Heart left ventricle (tissue), 16 donors: ENCODE measurements at places on chromosomes 16 and 17. TPM values are rescaled to one million over a fixed set of nuclear protein-coding genes. Genes with fewer than 3 reads are reported as not detected.

DNA sequence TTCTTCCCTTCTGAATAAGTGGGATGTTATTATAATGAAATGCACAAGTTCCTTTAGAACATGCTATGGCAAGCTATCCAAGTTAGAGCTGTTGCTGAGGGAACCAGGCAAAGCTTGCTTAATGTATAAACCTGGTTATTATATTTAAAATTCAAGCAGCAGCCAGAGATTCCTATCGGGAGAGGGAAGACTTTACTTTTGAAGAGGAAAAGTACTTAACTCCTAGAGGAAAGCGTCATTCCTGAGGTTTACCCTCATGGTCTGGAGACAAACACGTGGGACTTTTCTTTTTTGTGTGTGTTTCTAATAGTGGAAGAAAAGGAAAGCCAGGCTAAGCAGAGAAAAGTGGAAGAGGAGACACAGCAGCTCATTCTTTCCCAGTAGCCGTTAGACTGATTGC is 39.9 kb upstream of the MYH10 start:
- H3K4me3 ChIP-seq = no peak overlapping the region
- DNase-seq = no peak
- H3K4me1 ChIP-seq = no peaks in the 10 kb centered on the region
- no peaks in the 10 kb centered on the region for H3K36me3 ChIP-seq

GRCh38 chr17:39018267-39019134 is 51.3 kb upstream of the FBXO47 start:
- no peaks in the 10 kb centered on the region for H3K36me3 ChIP-seq
- H3K27me3 ChIP-seq = no peaks in the 10 kb centered on the region

GRCh38 chr17:40846515-40847144 is 20.4 kb downstream of the KRT12 start:
- H3K4me3 ChIP-seq = no peak overlapping the region
- no peaks in the 10 kb centered on the region for H3K27me3 ChIP-seq
- H3K27ac ChIP-seq = no peak overlapping the region
- no peaks in the 10 kb centered on the region for H3K4me1 ChIP-seq
- no peak for DNase-seq

DNA sequence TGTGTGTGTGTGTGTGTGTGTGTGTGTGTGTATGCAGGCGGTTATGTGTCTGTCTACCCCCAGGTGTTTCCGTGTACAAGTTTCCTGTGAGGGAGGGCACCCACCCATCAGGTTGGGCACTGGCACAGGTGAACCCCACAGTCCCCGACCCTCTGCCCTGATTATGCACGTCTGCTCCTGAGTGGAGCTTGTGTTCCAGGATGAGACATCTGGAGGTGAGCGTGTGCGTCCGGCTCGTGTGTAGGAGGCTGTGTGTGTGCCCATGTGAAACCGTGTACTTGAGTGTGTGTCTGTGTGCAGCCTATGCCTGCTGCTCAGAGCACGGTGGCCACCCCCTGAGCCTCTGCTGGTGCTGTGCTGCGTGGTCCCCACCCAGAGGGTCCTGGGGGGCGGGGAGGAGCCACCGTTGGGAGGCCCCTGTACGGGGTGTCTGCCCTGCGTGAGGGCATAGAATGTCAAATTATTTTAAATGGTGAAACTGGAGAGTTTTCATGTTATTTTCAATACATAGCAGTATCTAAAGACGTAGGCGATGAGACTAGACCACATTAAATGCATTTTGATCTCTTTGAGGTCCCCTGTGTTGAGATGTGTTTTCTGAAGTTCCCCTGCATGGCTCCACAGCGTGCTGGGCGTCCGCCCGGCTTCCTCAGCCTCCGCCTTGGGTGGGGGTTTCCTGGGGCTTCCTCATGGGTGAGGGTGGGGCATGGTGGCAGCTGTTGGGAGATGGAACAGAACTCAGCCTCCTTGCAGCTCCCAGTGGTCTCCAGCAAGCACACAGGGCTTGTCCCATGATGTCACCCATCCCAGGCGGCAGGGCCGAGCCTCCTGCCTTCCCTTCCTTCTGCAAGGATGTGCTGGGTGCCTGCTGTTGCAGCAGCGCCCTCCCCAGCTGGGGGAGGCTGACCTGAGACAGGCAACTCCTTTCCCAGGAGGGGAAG is 43.4 kb downstream of the KCNJ12 start:
- H3K36me3 ChIP-seq = no peaks in the 10 kb centered on the region
- no peak for DNase-seq
- H3K27me3 ChIP-seq = no peaks in the 10 kb centered on the region

- H3K36me3 ChIP-seq = no peaks in the 10 kb centered on the region
- H3K27ac ChIP-seq = no peak overlapping the region
- no peaks in the 10 kb centered on the region for H3K27me3 ChIP-seq
- no peak overlapping the region for H3K4me3 ChIP-seq
- no peak for DNase-seq
Observed at GRCh38 chr16:17301593-17302135, 169.1 kb downstream of the XYLT1 start.

- DNase-seq = no peak
- H3K27me3 ChIP-seq = no peaks in the 10 kb centered on the region
- H3K27ac ChIP-seq = peak overlapping the region; percentile 13
- H3K4me3 ChIP-seq = no peak overlapping the region
- H3K36me3 ChIP-seq = no peaks in the 10 kb centered on the region
- peaks cover 18% of the 10 kb centered on the region for H3K4me1 ChIP-seq
Observed at GRCh38 chr16:19844945-19845641, 39.6 kb downstream of the GPRC5B start.

- H3K4me3 ChIP-seq = peak overlapping the region; percentile 91
- peak overlapping the region; percentile 100 for H3K27ac ChIP-seq
- H3K27me3 ChIP-seq = no peaks in the 10 kb centered on the region
Observed at GRCh38 chr17:75047398-75048098, 523 bp downstream of the KCTD2 start.

- H3K36me3 ChIP-seq = peaks cover 32% of the 10 kb centered on the region
- peak overlapping the region; percentile 80 for H3K27ac ChIP-seq
- peaks cover 17% of the 10 kb centered on the region for H3K4me1 ChIP-seq
- peak; percentile 79 for DNase-seq
Observed at GRCh38 chr16:31064882-31065461, 9.1 kb downstream of the ZNF668 start.

DNA sequence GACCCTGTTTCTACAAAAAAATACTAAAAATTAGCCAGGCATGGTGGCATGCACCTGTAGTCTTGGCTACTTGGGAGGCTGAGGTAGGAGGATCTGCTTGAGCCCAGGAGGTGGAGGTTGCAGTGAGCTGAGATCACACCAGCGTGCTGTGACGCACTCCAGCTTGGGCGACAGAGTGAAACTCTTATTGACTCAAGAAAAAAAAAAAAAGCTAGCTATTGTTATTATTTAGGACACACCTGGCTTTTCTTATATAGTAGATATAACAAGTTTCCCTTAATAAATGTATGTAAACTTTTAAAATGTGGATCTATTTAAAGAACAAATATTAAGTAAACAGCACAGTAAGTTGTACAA is 1.8 kb downstream of the RABEP2 start:
- H3K4me3 ChIP-seq = no peak overlapping the region
- H3K27ac ChIP-seq = no peak overlapping the region
- DNase-seq = no peak
- H3K4me1 ChIP-seq = peaks cover 11% of the 10 kb centered on the region
- H3K36me3 ChIP-seq = peaks cover 31% of the 10 kb centered on the region

- no peak for DNase-seq
- no peak overlapping the region for H3K4me3 ChIP-seq
- peaks cover 6% of the 10 kb centered on the region for H3K36me3 ChIP-seq
- H3K27me3 ChIP-seq = no peaks in the 10 kb centered on the region
- no peak overlapping the region for H3K27ac ChIP-seq
- no peaks in the 10 kb centered on the region for H3K4me1 ChIP-seq
Observed at GRCh38 chr16:29986231-29986630, 9.2 kb downstream of the HIRIP3 start.

DNA sequence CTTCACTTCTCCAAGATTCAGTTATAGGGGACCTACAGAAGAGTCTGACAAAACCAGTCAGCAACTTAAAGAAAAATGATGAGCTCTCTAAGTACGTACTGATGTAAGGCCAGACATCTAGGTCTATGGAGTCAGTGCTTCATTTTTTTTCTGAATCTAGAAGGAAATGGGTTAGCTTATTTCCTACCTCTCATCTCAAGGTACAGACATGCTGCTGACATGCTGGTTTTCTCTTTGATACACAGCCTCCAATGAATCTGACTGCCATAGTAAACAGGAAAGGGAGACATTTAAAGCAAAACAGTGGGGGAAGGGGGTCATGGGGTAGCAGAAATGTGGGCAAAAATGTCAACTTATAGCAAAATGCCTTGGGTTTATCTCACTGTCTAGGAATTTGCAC is 16.4 kb downstream of the CDR2 start:
- H3K27ac ChIP-seq = no peak overlapping the region
- H3K27me3 ChIP-seq = no peaks in the 10 kb centered on the region
- no peak overlapping the region for H3K4me3 ChIP-seq
- DNase-seq = no peak

SPATA22 gene
- 0.72 TPM for total RNA-seq

MAF gene
- 47.5 TPM for total RNA-seq

AATK gene
- 6.4 TPM for total RNA-seq

RNF222 gene
- not detected for total RNA-seq

ITGAD gene
- not detected for total RNA-seq

ZFHX3 gene
- total RNA-seq = 21.6 TPM
